ENCODE measurements at places on chromosomes 5 and 9.

- DNase-seq = no peak
These were observed 6.6 kb downstream of the ARL10 start for GRCh38 chr5:176371621-176372539.

GRCh38 chr5:149320791-149321330 is 24.4 kb upstream of the GRPEL2 start:
- DNase-seq = no peak

DNA sequence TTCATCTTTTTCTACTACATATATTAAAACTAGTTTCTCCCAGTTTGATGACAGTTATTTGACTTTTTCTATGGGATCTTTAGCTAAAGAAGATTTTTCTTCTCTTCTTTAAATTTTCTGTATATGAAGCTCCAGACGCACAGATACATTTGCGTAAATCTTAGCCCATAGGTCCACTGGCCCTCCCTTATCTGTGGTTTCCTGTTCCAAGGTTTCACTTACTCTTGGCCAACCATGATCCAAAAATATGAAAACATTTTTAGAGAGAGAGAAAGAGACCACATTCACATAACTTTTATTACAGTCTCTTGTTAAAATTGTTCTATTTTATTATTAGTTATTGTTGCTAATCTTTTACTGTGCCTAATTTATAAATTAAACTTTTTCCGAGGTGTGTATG is 270.2 kb upstream of the DAPK1 start:
- DNase-seq = no peak

- DNase-seq = no peak
These were observed 1242.0 kb upstream of the ACO1 start for GRCh38 chr9:31142456-31142855.

DNA sequence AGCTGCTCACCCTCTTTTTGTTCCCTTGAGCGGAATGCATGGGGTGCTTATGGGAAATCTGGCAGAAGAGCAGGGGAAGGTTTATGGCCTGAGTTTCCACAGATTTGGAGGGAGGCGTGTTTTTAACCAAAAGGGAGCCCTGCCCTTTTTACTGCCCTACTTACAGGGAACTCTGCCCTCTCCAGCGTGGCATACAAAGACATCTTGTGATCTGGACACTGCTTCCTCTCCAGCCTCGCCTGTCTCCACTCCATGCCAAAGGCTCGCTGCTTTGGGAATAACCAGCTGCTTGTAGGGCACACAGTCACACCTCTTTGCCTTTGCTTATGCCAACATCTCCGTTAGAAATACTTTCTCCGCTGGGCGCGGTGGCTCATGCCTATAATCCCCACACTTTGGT is 314.2 kb downstream of the ARHGAP26 start:
- DNase-seq = no peak

DNA sequence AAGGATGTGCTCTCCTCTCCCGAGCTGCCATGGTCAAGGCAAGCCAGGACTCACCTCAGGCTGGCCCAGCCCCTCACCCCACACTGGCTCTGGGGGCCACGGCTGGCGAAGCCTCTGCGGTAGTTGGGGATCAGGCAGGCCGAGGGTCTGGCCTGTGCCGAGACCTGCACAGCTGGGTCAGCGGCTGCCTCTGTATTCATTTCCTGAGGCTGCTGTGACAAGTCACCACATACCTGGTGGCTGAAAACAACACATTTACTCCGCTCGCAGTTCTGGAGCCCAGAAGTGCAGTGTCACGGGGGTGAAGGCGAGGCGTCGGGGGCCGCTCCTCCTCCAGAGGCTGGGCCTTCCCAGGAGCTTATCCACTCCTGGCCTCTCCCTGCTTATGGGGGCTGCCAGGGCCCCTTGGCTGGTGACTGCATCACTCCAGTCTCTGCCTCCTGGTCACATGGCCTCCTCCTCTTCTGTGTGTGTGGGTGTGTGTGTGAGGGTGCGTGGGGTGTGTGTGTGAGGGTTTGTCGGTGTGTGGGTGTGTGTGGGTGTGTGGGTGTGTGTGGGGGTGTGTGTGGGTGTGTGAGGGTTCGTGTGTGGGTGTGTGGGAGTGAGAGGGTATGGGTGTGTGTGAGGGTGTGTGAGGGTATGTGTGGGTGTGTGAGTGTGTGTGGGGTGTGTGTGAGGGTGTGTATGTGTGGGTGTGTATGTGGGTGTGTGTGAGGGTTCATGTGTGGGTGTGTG is 3.2 kb upstream of the SCGB3A1 start:
- no peak for DNase-seq

DNA sequence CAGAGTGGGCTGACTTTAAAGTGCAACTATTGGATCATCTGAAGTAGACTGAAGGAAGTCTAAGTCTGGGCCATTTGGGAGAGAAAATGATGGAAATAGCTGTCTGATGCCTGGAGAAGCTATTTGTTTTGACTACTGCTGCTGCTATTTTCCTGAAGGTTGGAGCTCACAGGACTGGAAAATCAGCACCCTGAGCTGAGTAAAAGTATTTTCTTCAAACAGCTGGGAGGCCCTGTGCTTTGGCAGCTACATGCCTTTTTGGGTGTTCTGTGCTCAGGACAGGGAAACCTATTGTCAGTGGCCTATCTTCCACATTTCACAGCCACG is 302.6 kb downstream of the ENC1 start:
- no peak for DNase-seq

DNA sequence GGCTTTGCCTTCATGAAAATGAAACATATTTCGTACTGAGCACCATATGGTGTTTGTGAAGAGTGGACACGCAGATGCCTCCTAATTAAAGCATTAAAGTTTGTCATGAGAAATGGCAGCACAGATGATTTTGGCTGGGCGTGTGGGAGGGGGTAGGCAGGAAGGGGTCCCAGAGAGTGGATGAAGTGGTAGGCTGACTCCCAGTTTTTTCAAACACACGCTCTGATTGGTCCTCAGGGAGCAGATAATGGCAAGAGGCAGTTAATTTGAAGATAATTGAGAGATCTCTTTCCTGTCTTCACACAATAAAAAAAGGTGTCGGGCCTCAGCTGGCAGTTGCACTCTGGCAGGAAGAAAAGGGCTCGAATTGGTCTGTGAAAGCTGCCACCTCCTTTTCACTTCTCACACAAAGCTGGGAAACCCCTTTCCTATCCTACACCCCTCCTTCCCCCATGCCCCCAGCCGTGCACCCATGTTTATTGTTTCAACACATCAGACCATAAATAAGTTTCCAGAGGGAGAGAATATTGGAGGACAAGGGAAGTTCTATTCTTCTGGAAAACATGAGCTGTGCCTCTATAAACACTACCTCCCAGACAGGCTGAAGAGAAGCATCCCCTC is 429.6 kb downstream of the ARHGEF28 start:
- no peak for DNase-seq

DNA sequence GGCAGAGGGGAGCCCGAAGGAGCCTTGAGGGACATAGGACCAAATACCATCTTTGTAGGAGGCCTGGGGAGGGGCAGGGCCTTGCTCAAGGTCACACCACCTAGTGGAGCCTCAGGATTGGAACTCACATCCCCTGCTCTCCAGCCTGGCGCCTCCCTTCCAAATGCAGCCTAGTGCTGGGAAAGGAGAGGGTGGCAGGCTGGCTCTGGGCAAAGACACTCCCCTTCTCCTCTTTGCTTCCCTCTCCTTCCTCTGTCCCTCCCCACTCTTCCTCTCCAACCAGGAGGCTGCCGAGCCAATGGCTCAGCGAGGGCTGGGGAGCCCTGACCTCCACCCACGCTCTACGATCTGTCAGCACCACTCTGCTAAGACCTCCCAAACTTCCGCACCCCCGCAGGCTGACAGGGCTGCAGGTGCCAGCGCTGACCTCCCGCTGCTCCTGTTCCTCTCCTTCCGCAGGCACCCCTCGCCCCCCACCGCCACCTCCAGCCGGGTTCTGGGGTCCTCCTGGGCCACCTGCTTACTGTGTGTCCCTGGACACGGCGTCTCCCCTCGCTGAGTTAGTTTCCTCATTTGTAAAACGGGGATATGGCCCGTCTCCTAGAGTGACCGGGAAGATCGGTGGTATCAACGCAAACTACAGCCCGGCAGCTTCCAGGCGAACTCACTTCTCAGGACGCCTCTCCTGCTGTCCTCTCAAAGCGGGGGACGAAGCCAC is 52.9 kb downstream of the C9orf50 start:
- DNase-seq = no peak

DNA sequence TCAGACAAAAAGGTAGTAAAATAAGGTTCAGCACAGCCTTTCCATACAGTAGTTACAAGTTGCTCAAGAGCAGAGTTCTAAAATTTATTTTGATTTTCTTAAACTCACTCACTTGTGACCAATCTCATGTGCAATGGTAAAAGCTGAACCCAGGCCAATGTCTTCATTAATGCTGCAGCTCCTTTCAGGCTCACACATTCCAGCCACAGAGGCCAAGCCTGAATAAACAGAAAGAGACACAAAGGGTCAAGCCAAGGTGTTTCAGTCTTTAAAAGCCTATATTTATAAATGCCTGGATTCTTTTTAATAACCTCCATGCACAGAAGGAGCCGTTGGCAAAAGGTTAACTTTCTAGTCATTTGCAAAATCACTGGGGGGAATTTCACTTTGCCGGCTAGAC is 152.5 kb downstream of the ADAMTS6 start:
- DNase-seq = no peak

- DNase-seq = no peak
These were observed 439.1 kb downstream of the NR2F1-AS1 start for GRCh38 chr5:93141969-93142368.

DNA sequence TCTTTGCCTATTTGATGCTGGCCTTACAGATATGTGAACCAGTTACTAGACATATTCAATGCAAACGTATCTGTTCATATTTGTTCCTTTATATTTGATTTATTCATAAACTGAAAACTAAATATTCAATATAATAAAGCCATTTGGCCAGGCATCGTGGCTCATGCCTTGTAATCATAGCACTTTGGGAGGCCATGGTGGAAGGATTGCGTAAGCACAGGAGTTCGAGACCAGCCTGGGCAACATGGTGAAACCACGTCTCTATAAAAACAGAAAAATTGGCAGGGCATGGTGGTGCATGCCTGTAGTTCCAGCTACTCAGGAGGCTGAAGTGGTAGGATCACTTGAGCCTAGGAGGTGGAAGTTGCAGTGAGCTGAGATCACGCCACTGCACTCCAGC is 49.2 kb upstream of the CTNNAL1 start:
- no peak for DNase-seq

- no peak for DNase-seq
These were observed 66.5 kb downstream of the PTCD2 start for GRCh38 chr5:72386639-72387038.

- no peak for DNase-seq
These were observed 595 bp downstream of the PDLIM7 start for GRCh38 chr5:177496727-177497291.

DNA sequence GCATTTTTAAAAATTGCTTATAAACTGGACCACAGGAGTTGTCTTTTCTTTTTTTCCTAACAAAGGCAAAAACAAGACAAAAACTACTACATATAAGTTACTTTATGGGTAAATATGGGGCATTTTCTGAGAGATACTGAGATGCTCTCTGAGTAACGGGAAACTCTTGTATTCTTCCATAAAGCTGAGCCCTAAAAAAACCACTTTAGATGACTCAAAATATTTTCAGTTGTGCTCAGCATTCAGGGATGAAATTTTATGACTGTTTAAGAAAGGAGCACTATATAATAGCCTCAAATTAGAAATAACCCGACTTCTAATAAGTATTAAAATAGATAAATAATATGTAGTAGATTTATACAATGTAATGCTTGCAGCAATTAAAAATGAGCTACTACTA is 644.5 kb downstream of the KCTD16 start:
- no peak for DNase-seq

- no peak for DNase-seq
These were observed 27.0 kb downstream of the PTGES start for GRCh38 chr9:129725795-129726251.

GRCh38 chr9:92664394-92665152 is 5.4 kb downstream of the IPPK start:
- no peak for DNase-seq

DNA sequence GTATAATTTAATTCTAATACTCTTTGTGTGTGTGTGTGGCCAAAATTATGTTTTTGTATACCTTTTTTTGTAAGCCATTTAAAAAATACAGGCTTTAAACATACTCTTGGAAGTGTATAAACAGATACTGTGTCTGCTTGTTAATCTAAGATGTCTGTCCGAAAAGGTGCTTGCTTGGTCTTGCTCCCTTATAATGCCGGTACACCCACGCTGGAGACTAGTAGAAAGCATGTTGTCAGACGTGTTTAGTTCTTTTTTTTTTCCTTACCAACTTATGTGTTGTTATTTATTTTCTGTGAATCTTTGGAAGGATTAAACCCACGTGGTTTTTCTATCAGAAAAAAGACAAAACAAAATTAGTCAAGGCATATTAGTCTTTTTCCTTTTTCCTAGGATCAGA is 9.5 kb downstream of the GAPVD1 start:
- no peak for DNase-seq

DNA sequence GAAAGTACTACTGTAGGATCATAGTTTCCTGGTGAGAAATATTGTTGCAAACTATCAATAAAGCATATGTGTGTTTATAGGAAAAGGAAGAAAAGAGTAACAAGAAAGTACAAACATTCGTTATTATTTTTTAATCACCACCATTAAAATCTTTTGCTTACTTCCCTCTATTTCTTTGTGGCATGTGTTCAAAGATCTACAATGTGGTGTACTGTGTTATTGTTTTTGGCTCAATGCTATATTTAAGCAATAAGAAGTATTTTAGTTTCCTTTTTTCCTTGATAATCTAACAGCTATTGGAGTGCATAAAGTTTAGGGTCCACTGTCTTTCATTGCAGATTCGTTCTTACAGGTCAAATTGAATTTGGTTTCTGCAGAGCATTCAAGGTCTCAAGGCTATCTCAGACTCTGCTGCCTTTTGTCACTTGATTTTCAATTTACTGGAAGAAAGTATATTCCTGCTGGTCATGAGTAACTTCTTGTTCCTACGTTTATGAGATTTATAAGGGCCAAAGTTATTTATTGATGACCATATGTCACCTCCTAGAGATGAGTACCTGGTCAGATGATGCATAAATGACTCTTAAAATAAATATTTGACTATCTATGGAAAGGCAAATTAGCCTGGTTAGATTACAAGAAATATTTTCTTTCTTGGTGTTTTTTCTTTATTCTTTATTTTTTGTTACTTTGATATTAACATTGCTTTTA is 323.0 kb downstream of the TMEM167A start:
- no peak for DNase-seq

GRCh38 chr5:52767766-52768480 is 19.8 kb upstream of the ITGA1 start:
- no peak for DNase-seq

DNA sequence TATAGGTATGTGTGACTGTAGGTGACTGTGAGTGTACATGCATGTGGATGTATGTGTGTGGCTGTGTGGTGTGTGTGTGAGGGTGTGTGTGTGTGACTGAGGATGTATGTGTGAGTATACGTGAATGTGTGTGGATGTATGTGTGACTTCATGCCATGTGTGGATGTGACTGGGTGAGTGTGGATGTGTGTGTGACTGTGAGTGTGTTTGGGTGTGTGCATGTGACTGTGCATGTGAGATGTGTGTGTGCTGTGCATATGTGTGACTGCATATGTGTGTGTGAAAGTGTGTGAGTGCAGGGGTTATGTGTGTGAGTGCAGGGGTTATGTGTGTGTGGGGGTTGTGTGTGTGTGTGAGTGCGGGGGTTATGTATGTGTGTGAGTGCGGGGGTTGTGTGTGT is 42.3 kb downstream of the RXRA start:
- DNase-seq = no peak

Measured in stimulated activated CD8-positive, alpha-beta memory T cell treated with anti-CD3 and anti-CD28 coated beads, Interleukin-4, amount 100 ng/mL, for 4 hours (primary cell).